Activated CD4-positive, CD25-positive, alpha-beta regulatory T cell (primary cell): ENCODE measurements at places on chromosomes 6 and 20.

DNA sequence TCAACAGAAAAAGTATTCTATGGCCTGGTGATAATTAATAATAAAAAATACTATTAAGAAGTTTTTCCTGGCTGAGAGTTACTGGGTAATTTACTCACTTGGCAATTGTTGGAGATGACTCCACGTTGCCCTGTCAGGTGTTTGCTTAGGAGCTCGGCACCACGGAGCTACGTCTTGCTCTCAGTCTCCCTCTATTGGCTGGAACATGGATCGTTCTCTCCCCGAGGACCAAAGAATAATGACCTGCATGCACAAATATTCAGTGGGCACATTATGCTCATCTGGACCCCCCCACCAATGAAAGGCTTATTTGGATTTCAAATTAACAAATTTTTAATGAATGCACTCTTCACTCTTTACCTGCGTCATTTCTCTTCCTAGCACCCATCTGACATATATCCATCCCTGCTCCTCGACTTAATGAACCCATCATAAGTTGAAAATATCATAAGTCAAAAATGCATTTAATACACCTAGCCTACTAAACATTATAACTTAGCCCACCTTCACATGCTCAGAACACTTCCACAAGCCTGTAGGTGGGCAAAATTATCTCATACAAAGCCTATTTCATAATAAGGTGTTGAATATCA is 71.0 kb upstream of the CD83 start:
- no peak for DNase-seq

- no peak for DNase-seq
Measured at GRCh38 chr6:164477101-164477500, 832.3 kb downstream of the C6orf118 start.

DNA sequence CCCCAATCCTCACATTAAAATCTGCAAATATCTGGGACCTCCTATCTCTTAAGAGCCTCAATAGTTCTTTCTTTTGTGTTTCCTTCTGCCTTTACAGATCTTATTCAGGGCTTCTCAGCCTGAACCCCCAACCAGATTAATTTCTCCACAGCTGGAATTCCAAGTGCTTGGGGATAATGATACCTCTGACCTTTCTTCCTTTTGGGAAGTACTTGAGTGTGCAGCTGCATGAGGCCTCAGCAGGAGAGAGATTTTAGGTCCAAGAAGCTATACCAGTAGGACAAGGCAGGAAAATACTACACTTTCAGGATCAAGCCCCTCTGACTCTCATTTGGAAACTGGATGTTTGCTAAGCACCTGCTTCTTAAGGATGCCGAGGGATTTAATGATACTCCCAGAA is 2.6 kb downstream of the PHF20 start:
- DNase-seq = no peak

- DNase-seq = no peak
Measured at GRCh38 chr20:34705008-34705396, 858 bp downstream of the TP53INP2 start.

- DNase-seq = peak; percentile 34
Measured at GRCh38 chr6:39143238-39143930, 28.4 kb upstream of the SAYSD1 start.

DNA sequence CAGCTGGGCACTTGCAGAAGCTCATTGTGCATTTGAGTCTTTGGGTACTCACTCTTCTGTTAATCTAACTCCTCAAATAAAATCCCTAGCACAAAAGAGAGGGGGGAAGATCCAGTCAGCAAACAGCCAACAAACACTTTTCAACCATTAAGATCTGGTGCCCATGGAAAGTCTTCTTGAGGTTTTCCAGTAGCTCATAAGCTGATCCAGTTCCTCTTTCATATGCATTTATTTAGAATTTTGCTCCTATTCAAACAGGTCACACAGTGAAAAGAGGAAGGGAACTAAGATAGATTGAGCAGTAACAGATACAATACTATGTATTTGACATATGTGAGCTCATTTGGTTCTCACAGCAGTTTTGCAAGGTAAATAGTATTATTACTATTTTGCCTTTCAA is 38.6 kb downstream of the HLA-DPB1 start:
- DNase-seq = no peak

GRCh38 chr6:112237595-112237994 is 16.8 kb downstream of the LAMA4 start:
- no peak for DNase-seq

- DNase-seq = no peak
Measured at GRCh38 chr6:157825243-157825904, 2.3 kb downstream of the SNX9 start.

GRCh38 chr20:8305449-8305978 is 173.4 kb downstream of the PLCB1 start:
- no peak for DNase-seq

GRCh38 chr6:154520280-154520679 is 9.8 kb upstream of the CNKSR3 start:
- DNase-seq = no peak

DNA sequence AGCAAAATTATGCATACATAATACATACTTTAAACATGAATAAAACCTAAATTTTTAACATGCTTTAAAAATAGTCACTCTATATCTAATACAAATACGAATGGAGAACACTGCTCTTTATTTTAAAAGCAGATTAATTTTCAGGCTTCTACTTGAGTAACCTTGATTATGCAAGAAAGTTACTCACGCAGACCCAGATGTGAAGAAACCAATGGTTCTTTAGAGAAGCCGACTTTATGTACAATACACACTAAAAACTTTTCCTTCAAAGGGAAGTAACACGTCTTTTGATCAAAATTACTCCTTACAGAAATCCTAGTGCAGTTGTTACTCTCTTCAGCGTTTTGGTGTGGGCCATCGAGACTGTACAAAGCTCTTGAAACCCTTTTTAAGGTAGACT is 136.9 kb upstream of the SLC22A16 start:
- no peak for DNase-seq

GRCh38 chr6:13788820-13789219 is 25.5 kb downstream of the MCUR1 start:
- no peak for DNase-seq

- DNase-seq = no peak
Measured at GRCh38 chr6:50145125-50145524, 95.4 kb upstream of the DEFB112 start.

DNA sequence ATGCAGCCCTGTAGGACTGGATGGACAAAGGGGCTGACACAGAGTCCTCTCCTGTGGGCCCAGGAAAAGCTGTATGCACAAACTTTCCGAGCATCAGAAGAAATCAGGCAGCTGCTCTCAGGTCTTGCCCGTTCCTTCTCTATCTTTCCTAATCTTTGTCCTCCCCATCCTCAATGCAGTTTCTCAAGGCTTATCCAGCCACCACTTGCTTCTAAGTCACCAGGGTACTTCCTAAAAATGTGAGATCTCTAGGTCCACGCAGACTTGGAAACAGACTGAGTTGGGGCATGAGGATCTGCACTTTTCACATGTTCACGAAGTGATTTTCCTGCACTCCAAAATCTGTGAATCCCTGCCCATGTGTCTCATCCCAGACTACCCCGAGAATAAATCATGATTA is 394.5 kb upstream of the SLC35B3 start:
- no peak for DNase-seq

DNA sequence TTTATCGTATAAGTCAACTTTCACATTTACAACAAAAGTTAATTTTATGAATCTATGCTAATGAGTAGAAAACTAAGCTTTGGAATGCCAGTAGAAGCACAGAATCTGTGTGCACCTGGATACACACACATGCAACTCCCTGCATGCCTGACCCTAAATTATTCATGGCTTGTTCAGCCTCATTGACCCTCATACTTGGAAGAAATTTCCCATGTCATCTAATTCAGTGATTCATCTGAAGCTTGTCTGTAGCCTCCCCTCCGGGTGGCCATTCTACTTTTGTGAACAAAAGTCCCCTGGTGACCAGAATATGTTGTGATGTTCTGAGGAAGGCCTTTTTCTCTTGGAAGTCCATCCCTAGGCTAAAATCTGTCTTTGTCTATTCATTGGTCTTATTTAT is 1078.4 kb downstream of the KIF16B start:
- DNase-seq = no peak

- DNase-seq = no peak
Measured at GRCh38 chr20:43386878-43387277, 70.8 kb upstream of the SRSF6 start.

GRCh38 chr20:62014488-62014775 is 51.2 kb downstream of the TAF4 start:
- DNase-seq = no peak

DNA sequence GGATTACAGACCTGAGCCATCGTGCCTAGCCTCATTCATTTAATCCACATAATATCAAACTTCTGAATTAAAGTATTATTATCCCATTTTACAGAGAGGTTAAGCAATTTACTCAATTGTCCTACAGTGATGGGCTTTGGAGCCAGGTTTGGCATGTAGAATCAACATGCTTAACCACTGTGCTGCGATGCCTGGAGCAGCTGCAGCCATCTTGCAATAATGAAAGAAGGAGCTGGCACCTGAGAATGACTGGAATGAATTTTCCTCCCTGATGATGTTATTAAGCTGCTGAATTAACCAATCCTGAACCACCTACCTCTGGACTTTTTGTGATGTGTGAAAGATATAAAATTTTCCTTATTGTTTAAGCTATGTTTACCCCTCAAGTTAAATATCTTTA is 13.1 kb upstream of the CCND3 start:
- no peak for DNase-seq

GRCh38 chr6:117531346-117531745 is 48.9 kb downstream of the DCBLD1 start:
- no peak for DNase-seq

DNA sequence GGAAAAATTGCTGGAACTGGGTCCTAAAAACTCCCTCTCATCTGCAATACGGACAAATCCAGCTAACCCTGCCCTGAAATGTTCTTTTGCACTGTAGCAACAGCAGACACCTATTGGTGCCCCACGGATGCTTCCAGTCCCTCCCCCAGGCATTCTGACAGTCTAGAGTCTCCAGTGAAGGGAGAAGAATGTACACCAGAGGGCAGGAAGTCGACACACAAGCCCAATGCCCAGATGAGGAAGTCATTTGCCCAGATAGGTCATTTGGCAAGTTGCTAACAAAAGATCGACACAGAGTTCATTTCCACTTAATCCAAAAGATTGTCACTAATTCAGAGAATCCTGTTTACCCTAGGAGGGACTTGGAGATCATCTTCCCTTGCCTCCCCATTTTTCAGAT is 293.0 kb upstream of the PRDM1 start:
- DNase-seq = no peak

GRCh38 chr6:87699576-87699975 is 2.5 kb downstream of the AKIRIN2 start:
- DNase-seq = no peak

DNA sequence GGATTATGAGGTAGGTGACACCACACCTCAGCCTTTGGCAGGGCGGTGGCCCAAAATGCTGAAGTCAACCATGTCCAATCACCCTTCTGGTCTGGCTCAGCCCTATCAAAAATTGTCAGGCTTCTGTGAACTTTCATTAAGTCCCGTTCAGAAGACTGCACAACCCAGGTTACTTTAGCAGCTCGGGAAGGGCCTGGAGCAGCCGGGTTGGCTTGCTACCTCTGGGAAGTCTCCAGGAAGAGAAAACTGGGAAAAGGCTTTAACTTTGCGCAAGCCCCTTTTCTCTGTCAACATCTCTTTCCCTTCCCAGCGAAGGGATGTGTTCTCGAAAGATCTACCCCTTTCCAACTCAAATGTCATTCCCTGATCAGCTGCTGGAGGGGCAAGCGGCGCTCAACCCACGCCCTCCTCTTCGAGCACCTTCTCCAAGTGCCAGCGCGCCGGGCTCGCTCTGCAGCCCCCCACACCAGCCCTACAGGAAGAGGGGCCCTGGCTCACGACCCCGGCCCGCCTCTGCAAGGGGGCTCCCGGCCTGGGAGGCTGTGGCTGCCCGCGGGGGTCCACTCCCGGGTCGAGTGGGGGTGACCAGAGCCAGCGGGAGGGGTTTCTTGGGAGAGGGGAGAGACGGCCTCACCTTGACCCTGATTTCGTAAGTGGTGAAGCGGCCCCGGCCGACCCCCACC is 573 bp downstream of the SNX3 start:
- peak; percentile 33 for DNase-seq

DNA sequence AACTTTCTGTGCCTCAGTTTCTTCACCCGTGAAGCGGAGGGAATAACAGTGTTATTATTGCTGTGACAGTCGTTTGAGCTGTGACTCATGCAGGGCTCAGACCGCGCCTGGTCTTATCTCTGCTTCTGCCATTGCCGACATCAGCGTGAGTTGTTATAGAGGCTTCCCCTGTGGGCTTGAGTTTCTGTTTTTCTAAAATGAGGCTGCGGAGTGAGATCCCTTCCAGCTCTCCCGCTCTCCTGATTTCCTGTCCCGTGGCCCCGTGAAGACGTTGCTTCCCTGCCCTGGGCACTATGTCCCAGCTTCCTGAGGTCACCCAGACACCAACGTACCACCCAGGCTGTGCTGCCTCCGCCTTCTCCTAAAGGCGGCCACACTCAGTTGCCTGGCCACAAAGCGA is 278.5 kb downstream of the BMP7 start:
- no peak for DNase-seq

- DNase-seq = no peak
Measured at GRCh38 chr6:109892451-109893435, 85.4 kb upstream of the GPR6 start.

GRCh38 chr6:19715167-19715551 is 122.0 kb upstream of the ID4 start:
- no peak for DNase-seq

DNA sequence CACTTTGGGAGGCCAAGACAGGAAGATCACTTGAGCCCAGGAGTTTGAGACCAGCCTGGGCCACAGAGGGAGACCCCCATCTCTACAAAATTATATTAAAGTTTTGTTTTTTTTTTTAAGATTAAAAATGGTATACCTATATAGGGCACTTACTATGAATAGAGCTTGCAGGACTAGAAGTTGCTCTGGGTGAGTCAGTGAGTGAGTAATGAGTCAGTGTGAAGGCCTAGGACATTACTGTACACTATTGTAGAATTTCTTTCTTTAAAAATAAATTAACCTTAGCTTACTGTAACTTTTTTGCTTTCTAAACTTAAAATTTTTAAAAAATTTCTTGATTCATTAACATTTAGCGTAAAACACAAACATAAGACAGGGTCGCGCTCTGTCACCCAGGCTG is 29.7 kb downstream of the STK35 start:
- DNase-seq = no peak

GRCh38 chr20:58713801-58714339 is 21.3 kb downstream of the NPEPL1 start:
- no peak for DNase-seq

- DNase-seq = no peak
Measured at GRCh38 chr6:33075208-33075567, 602 bp upstream of the HLA-DPB1 start.

GRCh38 chr20:17655286-17655651 is 26.8 kb downstream of the RRBP1 start:
- no peak for DNase-seq

DNA sequence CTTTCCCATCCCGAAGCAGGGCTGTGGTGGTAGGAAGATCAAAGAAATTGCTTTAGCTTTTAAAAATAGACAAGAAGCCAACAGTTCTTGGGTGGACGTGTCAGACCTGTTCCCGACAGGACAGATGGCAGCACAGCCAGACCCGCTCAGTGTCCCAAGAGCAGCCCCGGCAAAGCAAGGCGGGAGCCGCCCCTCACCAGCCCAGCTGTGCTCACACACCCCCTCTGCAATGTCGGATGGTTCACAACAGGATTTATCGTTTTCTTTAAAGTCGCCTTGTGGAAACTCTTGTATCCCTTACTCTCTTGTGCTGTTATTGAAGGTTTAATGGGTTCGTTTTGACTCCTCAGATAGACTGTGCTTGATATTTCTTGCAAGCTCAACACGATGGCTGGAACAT is 302.4 kb downstream of the THBS2 start:
- no peak for DNase-seq
